ENCODE measurements at places on chromosomes 1 and 21.

- no peak for DNase-seq
These were observed 472.1 kb downstream of the PLPP3 start for GRCh38 chr1:56107275-56107638.

DNA sequence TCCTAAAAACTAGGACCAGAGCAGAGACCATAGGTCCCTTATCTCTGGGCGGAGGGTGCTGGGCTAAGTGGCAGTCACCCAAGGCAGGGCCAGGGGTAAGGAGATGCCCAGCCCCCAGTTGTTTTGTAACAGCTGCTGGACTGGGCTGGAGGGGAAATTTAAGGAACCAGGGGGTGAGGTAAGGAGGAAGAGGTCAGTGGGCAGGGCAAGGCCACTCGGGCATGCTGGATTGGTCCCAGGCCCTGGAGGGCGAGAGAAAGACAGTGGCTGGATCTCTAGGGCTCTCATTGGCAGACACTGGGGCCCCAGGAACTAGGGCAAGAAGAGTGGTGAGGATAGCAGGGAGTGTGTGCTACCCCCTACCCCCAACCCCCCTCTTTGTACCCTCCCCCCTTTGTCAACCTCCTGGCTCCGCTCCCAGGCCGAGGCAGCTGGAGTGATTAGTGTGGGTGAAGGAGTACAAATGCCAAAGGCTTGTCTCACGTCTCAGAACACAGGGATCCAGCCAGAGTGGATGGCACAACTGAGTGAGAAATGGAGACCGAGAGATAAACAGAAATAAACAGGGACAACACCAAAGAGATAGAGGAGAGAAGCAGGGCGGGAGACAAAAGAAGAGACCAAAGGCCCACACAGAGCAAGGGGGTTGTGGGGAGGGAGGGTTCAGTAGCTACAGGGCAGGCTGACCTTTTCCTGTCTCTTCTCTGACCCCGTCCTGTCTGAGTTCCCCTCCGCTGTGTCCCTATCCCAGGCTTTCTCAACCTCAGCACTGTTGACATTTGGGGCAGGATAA is 20.5 kb upstream of the THRAP3 start:
- no peak for DNase-seq

DNA sequence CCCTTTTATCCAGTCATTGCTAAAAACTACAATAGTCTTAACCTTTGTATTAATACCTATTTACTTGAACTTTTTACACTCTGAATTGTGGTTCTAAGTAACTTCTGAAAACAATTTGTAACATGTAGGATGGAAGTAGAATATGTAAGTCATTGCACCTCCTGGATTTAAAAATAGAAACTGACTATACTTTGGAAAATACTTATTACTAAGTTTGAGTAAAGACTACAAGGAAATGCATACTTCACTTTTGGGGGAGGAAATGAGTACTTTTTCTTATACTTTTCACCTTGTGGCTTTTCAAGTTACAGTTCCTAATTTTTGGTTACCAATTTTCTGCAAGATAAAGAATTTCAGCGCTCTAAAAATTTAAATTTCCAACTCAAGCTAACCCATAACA is 8.7 kb downstream of the RGS18 start:
- DNase-seq, result no peak

- no peak for DNase-seq
These were observed 81.2 kb upstream of the IFFO2 start for GRCh38 chr1:19037659-19038058.

- no peak for DNase-seq
These were observed 308.9 kb upstream of the LRRC7 start for GRCh38 chr1:69258842-69259241.

DNA sequence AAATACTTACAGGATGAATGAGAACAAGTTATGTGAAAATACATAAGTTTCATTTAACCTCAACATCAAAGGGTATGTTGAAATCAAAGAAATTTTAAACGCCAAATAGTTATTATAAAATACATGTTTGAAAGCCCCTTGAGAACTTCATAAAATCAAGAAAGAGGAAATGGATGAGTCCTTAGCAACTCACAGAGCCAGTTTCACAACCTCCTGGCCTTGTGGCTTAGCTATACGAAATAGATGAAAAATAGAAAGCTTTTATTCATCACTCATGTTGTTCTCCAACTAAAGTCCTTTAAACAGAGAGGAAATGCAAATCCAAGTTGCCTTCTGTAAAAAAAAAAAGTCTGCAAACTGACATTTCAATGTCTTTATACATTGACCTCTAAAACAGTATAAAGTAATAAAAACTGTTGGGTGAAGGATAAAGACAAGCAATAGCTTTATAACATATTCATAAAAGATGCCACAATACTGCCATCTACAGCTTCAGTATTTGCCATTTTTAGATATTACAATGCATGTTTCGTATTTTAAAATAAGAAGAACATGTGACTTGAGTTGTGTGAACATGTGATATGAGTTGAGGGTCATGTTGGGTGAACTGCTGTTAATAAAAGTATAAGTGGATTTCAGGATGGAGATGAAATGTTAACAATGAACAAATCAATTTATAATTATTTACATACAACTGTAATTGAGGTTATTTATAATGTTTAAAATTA is 847.8 kb downstream of the MRPL39 start:
- DNase-seq, result no peak

- peak; percentile 46 for DNase-seq
These were observed 2.7 kb upstream of the PRXL2B start for GRCh38 chr1:2583871-2584351.
